ENCODE measurements at places on chromosomes 5 and 9.

- DNase-seq, result no peak
These were observed 21.6 kb upstream of the EXOC3 start for GRCh38 chr5:421287-421880.

- no peak for DNase-seq
These were observed 178.5 kb downstream of the C9orf152 start for GRCh38 chr9:110029429-110029955.

GRCh38 chr9:22452415-22453010, 5.9 kb downstream of the DMRTA1 start:
- peak; percentile 30 for DNase-seq

DNA sequence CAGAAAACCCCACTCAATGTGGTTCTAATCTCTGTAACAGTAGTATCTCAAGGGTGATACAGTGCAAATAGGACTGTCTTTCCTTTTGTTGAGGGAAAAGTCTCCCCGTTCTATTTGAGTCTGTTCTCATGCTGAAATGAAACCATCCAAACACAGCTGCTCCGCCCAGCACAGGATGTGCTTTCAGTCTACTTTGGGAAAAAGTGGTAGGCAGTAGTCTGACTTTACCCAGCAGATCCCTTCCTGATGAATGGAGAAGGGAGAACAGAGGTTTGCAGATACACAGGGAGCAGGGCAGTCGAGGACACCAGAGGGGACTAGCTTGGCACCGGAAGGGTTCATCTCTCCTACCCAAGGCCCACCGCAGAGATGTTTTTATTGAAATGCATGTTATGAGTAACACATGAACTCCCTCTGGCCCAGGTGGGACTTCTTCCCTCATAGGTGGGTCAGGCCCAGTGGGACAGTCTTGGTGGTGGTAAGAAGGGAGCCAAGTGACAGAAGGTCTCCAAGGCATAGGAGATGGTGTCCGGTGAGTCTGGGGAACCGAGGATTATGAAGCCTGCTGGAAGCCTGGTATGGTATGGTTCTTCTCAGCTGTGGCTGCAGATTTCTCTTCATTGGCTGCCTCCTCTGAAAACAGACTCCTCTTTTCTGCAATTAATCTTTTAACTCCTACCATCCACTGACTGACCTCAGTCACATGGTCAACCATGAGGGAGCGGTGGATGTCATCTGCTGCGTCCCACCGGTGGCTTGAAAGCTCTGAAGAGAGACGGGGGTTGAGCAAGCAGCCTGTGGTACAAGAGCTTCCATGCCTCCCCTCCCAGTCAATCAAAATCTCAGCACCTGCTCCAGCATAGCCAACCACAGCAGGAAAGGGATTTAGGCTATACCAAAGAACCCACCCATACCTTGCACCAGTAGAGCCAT, 3.0 kb downstream of the EIF4EBP3 start:
- DNase-seq, result no peak

- DNase-seq, result no peak
These were observed 73.4 kb downstream of the PHF2 start for GRCh38 chr9:93649610-93650261.

DNA sequence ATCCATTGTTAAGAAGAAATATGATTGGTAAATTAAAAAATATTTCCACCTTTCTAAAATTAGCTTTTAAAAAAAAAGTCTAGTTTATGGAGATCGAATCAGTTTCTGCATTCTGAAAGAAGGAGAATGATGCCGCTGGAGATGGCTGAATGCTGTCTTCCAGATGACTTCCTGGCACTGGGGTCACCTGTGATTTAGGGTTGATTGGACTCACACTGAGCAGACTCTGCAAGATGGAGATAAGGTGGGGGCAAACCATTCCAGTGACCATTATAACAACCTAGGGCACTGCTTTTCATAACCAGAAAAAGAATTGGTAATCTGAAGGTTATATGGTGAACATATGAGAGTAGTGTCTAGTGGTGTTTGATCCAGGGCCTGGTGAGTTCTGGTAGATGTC, 40.8 kb downstream of the RHOBTB3 start:
- DNase-seq, result no peak

DNA sequence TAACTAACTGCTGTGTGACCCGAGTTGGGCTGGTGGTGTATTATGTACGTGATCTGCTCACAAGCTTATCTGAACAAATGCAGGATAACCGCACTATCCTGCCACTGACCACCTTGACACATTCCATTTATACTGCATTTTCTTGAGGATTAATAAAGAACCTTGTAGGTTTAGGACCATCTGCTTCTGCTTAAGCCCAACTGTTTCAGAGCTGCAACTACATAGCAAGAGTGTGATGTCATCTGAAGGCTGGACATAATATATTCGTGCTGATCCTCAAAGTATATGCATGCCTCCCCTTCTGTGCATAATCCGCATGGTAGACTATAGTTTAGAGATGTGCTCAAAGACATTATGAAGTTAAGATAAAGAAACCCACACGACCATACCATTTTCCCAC, 435.9 kb downstream of the BNC2 start:
- DNase-seq, result no peak

GRCh38 chr9:134158753-134159392, 5.5 kb downstream of the RNU6ATAC start:
- no peak for DNase-seq

DNA sequence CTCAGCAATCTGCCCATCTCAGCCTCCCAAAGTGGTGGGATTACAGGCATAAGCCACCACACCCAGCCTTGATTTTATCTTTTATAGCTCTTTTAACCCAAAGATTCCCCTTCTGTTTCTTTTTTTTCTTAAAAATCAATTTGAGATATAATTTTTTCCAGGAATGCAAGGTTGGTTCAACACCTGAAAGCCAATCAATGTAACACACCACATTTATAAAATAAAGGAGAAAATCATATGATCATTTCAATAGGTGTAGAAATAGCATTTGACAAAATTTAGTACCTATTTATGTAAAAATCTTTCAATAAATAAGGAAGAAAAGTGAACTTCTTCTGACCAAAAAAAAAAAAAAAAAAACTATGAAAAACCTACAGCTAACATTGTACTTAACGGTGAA, 3.7 kb upstream of the ASS1 start:
- no peak for DNase-seq
